ENCODE measurements at places on chromosomes 7 and 10.

GRCh38 chr10:61119573-61119972, 175.6 kb upstream of the RHOBTB1 start:
- no peak for DNase-seq

DNA sequence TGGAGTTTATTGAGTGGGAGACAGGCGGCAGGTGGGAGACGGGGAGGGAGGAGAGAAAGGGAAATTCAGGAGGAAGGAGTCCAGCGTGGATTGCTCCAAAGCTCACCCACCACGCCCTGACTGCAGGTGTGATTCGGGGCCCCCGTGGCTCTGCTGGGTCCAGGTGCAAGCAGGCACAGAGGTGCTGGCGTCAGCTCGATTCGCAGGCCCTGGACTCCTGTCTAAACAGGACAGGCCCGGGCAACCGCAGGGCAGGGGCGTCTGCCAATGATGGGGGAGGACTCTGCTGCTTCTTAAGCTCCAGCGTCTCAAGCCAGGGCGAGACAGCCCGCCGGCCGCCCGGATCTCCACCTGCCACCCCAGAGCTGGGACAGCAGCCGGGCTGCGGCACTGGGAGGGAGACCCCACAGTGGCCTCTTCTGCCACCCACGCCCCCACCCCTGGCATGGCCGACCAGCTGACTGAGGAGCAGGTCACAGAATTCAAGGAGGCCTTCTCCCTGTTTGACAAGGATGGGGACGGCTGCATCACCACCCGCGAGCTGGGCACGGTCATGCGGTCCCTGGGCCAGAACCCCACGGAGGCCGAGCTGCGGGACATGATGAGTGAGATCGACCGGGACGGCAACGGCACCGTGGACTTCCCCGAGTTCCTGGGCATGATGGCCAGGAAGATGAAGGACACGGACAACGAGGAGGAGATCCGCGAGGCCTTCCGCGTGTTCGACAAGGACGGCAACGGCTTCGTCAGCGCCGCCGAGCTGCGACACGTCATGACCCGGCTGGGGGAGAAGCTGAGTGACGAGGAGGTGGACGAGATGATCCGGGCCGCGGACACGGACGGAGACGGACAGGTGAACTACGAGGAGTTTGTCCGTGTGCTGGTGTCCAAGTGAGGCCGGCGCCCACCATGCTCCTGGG, at the start of gene CALML3:
TSS of gene CALML3 (plus strand) at position 321 of the 920 bp plus-strand sequence. CDS start at position 446, 125 bp downstream.
- DNase-seq, result no peak

DNA sequence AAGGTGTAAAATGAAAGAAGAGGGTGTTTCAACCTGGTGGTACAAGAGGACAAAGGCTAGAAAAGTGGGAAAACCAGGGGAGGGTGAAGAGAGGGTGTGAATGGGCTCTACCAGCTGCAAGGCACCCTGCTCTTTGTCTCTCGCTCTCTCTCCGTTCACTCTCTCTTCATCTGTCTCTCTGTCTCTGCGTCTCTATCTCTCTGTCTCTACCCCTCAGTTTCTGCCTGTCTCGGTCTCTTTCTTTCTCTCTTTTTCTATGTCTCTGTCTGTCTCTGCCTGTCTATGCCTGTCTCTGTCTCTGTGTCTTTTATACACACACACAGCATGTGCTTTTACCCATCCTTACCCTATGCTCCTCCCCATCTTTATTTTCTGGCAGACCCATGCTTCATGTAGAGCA, 673 bp upstream of the LLCFC1 start:
- no peak for DNase-seq

DNA sequence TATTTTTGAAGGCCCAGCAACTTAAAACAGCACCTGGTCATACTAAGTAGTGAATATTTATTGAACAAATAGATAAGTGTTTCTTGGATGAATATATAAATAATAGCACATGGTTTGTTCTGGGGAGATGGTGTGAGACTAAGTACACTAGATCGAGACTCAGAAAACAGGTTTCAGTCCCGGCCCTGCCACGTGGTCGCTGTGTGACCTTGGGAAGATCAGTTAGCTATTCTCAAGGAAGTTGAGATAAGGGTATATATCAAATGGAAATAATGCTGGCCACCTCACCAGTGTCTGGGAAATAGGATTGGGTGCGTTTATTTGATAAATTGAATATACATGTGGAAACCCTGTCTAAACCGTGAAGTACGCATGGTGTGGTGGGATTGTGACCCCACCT, 354.6 kb downstream of the SDK1 start:
- no peak for DNase-seq

DNA sequence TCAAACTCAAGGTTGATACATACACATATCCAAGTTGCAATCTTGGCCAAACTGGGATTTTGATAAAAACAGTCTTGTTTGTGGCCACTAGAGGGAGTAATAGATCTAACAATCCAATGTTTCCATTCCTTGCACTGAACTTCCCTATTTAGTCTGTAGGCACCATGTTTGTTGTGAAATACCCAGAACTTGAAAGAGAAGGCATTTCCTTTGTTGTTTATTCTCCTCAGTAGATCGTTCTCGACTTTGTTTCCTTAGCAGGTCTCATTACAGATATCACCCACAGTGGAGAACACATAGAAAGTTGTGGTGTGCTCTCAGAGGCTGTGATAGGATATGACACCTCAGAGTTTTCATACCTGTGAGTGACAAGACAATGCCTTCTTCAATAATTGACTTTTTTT, 70.3 kb upstream of the MXI1 start:
- no peak for DNase-seq

- no peak for DNase-seq
Measured at GRCh38 chr10:60043561-60044241, 137.3 kb upstream of the CCDC6 start.

DNA sequence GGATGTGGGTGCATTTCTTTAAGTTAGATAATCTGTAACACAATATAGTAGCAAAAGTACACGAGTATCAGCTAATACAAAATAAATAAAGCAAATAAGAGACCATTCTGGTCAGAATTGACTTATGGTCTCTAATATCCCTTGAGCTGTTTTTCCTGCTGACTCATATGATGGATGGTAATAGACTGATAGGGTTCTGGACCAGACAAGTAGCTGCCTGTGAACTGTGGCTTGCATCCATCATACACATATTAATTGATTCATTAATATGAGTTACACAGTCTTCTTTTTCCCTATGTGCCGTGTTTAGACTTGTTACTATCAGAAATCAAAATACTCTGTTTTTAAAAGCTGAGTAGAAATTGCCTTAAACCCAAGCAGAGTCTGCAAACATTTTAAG, 762.8 kb downstream of the GATA3 start:
- DNase-seq, result no peak

GRCh38 chr10:100057948-100058347, 23.7 kb downstream of the CPN1 start:
- DNase-seq, result no peak

DNA sequence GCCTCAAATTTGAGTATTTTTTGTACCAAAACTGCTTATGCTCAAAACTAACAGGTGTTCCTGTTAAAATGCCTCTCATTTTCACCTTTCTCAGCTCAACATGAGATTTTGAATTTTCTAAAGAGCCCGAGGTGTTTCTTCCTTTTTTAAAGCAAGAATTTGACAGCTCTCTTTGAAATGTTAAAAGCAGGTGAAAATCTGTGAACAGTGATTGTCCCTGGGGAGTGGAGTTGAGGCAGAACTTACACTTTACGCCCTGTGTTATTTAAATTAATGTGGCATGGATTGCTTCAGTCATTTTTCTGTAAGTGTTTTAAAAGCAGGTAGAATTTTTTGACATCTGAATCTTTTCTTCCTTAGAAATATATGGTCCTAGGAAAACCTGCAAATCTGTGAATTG, 9.2 kb upstream of the GPR15LG start:
- DNase-seq, result no peak

- DNase-seq, result no peak
Measured at GRCh38 chr7:111873963-111874690, 311.8 kb upstream of the IMMP2L start.

DNA sequence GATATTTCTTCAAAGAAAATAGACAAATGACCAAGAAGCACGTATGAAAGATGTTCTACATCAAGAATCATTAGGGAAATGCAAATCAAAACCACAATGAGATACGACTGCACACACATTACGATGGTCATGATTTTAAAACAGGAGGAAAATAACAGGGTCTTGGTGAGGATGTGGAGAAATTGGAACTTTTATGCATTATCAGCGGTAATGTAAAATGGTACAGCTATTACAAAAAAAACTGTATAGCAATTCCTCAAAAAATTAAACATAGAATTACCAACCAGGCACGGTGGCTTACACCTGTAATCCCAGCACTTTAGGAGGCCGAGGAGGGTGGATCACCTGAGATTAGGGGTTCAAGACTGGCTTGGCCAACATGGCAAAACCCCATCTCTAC, 178.8 kb upstream of the NEBL start:
- no peak for DNase-seq

- no peak for DNase-seq
Measured at GRCh38 chr10:21760332-21760731, 226.3 kb downstream of the MLLT10 start.

DNA sequence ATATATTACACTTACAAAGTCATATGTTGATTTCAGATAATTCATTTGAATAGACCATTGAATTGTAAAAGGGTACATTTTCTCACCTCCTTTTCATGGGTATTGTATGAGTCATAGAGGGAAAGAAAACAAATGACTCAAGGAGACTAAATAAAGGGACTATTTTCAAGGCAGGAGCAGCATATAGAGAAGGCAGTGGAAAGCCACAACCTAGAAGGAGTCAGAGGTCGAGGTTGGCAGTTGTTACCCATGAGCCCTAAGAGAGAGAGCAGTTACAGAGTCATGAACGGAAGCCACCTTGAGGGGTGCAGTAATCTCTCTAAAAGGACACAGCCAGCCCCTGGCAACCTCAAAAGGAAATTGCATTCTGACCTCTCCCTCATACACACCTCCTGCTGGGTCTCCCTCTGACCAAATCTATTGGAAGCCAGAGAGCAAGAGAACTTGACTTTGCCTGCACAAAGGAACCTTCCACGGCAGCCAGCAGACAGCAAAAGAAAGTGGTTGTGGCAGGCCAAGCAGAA, 137.9 kb downstream of the GRM8 start:
- DNase-seq, result no peak

DNA sequence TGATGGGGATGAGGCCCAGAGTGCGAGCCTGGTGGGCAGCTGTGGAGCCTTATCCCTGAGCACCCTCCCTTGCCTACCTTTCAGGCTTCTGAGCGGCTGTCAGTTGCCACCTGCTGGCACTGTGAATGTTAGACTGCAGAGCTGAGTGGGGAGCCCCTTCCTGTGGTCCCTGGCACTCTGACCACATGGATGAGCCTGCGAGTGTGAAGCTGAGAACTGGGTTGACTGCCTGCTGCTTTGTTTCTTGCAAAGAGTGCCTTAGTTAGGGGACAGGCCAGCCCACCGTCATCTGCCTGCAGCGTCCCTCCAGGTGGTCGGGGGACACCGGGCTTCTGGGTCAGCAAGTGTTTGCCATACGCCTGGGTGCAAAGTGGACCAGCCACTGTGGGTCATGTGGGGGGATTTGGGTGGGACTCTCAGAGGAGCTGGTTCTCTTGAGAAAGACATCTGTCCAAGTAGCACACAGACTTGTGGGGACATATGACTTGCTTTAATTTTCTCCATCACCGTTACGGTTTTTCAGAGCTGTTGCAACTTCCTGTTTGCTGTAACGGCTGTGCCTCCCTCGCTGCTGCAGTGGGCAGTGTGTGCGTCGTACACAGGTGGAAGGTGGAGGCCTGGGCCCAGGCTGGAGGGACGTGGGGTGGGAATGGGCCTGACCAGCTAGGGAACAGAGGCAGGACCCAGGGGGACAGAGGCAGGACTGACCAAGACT, 13.7 kb downstream of the INPP5A start:
- DNase-seq, result no peak

DNA sequence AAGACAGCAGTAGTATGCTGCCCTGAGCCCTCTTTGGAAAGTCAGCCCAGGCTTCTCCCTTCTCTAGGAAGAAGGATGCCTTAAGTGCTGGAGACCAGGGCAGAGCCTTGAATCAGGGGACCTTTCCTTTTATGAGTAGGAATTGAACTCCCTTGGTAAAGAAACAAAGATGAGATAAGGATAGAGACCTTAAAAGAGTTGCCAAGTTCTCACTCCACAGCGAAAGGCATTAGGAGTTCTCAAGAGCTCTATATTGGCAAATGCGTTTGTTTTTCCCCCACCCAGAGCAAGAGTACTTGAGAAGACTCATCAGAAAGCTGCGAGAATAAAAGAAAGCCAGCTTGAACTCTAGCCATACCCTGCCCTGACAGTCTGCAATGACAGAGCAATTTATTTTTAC, 72.9 kb upstream of the OGDHL start:
- DNase-seq, result no peak

DNA sequence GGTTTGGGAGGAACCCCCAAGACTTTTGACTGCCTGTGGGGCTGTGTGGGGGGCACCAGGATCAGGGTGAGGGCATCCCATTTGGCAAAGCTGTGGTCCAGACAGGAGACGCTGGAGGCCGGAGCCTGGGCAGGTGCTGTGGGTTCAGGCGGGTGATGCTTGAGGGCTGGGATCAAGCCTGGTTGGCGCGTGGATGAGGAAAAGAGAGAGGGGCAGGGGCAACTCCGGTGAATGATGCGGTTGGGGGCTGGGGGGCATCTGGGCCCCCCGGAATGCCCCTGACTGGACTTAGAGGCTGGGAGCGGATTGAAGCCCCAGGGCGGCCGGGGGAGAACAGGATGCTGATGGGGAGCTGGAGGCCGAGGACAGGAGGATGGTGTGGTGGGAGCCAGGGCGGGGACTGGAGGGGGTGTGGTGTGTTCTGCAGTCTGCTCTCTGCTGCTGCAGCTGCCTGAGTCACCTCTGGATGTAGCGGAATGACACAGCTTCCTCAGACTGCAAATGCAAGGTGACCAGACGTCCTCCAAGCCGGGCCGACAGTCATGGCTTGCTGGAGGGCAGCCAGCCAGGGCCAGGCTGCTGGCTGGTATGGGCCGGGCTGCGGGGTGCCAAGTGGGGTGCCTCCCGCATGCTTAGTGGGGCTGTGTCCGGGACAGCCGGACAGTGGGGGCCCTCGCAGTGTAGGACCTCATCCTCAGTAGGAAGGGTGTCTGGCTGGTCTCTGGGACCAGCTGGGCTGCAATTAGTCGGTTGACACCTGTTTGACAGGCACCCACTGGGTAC, 3.2 kb downstream of the MAFK start:
- no peak for DNase-seq

DNA sequence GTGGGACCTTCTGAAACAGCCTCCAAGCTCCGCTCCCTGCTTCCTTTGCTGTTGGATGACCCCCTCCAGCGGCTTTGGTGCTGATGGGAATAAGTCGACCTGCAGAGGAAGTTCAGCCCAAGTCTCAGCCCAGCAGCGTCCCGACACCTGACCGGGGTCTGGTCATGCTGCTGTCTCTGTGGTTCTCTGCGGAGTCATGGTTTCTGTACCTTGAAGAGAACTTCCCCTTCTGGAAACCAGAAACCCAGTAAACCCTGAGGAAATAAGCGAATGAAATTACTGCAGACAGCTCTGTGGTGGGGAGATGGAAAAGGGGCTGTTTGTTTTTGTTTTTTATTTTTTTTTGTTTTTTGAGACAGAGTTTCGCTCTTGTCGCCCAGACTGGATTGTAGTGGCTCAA, 18.3 kb upstream of the ZNF12 start:
- no peak for DNase-seq

- DNase-seq, result no peak
Measured at GRCh38 chr7:5173496-5173895, 16.5 kb upstream of the WIPI2 start.

Measured in activated CD4-positive, alpha-beta T cell treated with anti-CD3 and anti-CD28 coated beads for 1 hour (primary cell).